ENCODE measurements at places on chromosomes 1 and 21.
A peak's percentile ranks its signal among the peaks of the same experiment; 100 is the strongest.

GRCh38 chr1:188706742-188707141 lies 1770.9 kb downstream of the BRINP3 start:
- DNase-seq = no peak

DNA sequence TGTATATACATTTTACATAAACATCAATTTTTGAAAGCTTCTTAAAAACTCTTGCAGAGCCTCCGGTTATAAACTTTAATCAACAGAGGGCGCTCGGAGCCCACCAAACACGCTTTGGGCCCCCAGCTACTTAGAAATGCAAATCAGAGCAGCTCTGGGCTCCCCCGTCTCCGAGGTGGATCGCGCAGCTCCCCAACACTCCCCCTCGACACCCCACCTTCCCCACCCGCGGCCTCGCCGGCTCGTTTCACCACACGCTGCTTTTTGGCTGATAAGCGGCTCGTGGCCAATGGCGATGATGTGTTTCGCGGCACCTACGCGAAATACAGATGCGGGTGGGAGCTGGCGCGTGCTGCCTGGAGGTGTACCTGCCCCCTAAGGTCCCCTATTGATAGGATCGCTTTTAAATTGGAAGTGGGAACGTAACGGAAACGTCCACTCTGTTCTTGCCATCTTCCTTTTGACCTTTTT lies 1.7 kb upstream of the KIF26B start:
- peak; percentile 89 for DNase-seq

DNA sequence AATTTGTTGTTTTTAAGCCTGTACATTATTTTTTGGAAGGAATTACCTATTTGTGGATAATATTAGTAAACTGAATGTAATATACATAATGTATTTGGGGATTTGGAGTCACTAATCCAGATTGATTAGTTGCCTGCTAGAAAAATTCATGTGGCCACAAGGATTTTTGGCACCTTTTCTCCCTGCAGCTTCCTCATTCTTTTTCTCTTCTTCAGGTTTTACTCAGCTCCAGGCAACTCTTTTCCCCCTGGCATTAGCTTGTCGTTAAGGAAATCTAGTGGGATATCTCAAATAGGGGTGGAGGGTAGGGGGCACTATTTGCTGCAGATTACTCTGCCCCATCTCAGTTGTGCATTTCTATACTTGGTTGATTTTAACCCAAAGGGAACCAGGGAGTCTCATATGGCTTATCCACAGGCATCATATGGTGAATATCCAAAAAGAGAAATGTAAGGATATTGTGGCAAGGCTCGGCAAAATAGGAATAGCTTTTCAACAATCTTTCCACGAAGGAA lies 203.1 kb downstream of the NFIA start:
- no peak for DNase-seq

GRCh38 chr1:100752791-100753190 lies 33.2 kb downstream of the VCAM1 start:
- no peak for DNase-seq

- no peak for DNase-seq
These were observed 249.4 kb downstream of the PLPP3 start for GRCh38 chr1:56329970-56330369.

DNA sequence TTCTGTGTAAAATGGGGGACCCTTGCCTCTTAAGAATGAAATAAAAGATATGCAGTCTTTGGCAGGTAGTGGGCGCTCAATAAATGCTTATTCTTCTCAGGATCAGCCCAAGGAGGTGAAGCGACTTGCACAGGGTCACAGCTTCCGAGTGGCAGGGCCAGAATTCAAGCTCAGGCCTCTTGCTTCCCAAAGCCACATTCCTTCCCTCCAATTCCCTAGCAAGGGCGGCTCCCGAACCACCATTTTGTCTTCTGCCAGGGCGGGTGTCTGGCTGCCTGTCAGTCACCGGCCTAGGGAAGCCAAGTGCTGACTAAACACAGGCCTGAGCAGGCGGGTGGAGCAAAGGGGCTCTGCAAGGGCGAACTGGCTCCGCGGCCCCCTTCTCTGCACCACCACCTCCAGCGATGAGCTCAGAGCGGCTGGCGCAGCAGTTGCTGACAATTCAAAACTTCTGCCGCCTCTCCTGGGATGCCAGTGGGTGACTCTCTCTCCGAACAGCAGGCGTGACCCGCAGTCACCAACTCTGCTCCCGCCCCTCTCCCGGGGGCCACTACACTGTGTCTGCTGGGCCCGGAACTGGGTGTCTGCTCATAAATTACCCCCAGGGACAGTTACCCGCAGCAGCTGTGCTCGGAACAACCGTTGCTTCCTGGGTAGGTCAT lies 10.8 kb downstream of the GPR3 start:
- peak; percentile 79 for DNase-seq

GRCh38 chr1:6822530-6823359 lies 37.5 kb downstream of the CAMTA1 start:
- DNase-seq = no peak

DNA sequence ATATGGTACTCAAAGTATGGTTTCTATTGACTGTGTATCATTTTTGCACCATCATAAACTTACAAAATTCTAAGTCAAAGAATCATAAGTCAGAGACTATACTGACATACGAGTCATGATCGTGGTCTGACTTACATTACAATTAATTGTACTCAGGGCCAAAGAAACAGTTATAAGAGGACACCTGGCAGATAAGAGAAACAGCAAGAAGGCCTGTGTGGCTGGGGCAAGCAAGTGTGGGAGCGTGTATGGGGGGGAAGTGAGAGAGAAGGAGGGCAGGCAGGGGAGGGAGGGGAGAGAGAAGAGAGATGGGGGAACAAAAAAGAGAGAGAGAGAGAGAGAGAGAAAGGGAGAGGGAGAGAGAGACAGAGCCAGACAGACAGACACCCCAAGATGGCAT lies 70.9 kb downstream of the RERE start:
- peak; percentile 50 for DNase-seq

DNA sequence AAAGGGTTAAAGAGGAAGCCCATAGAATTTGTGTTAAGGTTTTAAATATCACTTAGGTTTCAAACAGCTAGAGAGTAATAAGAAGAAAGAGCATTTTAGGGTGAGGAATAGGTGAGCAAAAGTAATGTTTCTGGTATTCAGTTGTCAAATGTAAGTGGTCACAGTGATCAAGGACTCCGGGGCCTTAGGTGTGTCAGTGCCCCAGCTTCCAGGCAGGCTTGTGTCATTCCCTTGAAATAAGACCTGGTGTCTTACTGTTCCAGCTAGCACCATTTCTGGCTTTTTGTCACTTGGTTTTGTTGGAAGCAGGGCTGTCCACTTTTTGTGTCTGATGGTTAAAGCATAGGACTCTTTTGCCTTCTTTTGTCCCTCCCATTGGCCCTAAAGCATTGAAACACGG lies 69.6 kb downstream of the DYRK1A start:
- no peak for DNase-seq

- DNase-seq = no peak
These were observed 443.4 kb upstream of the C1orf87 start for GRCh38 chr1:60516996-60517395.

GRCh38 chr1:17233675-17234320 lies 15.1 kb upstream of the PADI3 start:
- DNase-seq = peak; percentile 61

- DNase-seq = no peak
These were observed 612.6 kb downstream of the MRPL39 start for GRCh38 chr21:24994717-24995116.

DNA sequence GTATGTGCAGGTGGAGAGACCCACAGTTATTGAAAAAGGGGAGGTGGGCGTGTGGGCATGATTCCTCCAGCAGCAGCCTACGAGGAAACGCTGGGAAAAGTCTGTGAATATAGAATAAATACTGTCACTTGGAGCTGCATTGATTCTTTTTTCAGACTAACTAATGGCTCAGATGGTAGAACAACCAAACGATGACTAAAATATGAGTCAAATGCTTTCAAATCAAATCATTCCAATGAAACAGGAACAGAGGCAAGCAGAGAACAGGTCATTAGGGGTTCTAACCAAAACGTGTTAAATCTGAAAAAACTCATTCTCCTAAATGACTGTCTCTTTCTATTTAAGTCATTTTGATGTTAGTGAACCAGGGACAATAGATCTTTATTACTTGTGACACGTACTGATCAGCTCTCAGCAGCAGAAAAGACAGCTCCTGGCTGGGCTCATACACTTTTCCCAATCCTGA lies 35.1 kb upstream of the SEC16B start:
- DNase-seq = no peak

DNA sequence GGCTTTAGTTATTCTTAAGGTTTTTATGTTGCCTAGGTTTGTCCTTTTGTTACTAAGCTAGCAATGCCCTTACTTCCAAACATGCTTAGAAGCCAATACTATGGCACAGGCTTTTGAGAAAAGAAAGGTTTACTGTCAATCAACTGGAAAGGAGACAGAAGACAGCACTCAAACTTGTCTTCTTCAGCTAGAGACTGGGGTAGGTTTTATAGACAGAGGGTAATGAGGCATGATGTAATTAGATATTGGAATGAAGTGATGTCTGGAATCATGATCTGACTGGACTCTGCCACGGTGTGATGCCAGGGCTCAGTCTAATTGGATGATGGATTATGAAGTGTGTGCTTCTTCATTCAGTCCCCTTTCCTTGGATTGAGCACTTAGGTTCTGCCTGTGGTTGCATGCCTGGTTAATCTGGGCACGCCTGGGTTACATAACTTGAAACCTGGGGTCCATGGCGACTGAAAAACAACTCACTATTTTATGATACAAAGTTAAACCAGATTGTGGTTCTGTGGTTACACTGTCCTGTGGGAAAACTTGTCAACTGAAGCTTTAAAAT lies 625.8 kb downstream of the BRINP3 start:
- DNase-seq = no peak

- no peak for DNase-seq
These were observed 251.5 kb downstream of the PTPRC start for GRCh38 chr1:198890214-198890930.

DNA sequence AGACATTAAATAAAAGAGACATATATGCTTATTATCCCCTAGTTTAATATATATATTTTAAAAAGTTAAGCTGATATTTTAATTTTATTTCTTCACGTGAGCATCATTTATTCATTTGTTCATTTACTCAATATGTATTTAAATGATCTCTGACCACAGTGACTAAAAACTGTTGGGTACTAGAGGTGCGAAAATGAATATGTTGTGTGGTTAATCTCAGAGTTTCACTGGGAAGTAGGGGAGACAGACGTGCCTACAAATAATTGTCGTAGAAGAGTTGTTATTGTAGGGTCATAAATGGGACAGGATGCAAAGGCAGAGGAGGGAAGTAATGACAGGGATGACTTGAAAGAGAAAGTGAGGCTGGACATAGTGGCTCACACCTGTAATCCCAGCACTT lies 213.0 kb upstream of the CACYBP start:
- no peak for DNase-seq

DNA sequence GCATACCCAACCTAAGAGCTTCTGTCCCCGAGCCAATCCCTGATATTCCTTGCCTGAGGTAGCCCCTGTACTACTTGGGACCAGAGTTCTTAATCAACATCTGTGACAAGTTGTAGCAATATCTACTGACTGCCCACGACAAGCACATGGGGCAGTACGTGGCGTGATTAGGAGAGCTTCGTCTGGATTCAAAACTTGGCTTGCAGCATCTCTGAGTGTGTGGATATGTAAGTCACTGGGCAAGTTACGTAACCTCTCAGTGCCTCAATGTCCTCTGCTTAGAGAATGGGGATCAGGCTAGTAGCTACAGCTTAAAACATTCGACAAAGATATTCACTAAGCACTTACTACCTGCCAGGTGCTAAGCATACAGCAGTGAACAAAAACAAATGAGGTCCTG lies 5.0 kb downstream of the HSPG2 start:
- DNase-seq = no peak

- DNase-seq = no peak
These were observed 13.4 kb downstream of the KIF21B start for GRCh38 chr1:201009962-201010645.

GRCh38 chr1:195568389-195568788 lies 1039.9 kb downstream of the KCNT2 start:
- no peak for DNase-seq

DNA sequence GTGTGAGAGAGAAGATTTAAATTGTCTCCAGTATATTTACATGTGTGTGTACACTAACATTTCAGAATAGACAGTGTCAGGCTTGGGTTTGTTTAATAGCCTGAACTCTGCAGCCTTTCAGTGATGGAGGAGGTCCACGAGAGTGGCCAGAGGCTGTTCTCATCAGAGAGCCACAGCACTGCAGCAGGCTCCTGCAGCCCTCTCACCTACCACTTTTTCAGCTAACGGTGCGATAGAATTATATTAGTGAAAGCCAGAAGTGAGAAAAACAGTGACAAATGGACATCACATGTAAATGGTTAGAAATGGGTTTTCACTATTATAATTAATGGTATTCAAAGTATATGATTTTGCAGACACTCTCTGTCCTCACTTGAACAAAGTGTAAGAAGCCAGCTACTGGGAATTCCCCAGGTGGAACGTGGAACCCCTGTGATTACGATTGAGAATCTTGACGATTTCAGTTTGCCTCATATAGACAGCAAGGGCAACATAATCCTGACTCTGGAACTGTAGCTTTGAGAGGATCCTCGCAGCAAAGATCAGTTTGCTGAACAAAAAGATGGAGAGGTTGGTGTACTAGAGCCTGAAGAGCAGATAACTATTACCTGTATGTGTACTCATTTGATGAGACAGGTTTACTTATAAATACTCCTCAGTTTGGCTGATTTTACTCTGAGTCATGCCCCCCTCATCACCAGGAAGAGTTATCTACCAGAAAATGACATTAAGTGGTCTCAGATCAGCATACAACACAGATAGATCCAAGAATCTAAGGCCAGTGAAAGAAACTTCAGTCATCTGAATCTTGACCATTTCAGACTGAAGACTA lies 31.4 kb downstream of the IFI16 start:
- DNase-seq = no peak

DNA sequence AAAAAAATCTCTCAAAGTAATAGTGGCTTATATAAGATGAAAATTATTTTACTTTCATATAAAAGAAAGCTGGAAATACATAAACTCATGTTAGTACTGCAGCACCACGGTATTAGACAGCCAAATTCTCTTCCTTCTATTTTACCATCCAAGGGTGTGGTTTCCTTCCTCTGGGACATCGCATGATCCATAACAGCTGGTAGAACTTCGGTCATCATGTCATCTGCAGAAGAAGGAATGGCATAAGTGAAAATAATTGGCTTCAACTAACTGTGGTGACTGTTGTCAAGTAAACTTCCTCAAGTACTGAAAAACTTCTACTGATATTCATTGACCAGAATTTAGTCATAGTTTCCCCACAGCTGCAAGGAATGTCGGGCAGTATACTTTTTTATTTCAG lies 28.3 kb upstream of the IFI44L start:
- DNase-seq = no peak

GRCh38 chr1:231315887-231316286 lies 21.8 kb downstream of the EXOC8 start:
- DNase-seq = peak; percentile 67

- no peak for DNase-seq
These were observed 121.9 kb downstream of the MATN1 start for GRCh38 chr1:30601316-30602085.

GRCh38 chr1:115283681-115284146 lies 54.3 kb downstream of the NGF start:
- DNase-seq = no peak

DNA sequence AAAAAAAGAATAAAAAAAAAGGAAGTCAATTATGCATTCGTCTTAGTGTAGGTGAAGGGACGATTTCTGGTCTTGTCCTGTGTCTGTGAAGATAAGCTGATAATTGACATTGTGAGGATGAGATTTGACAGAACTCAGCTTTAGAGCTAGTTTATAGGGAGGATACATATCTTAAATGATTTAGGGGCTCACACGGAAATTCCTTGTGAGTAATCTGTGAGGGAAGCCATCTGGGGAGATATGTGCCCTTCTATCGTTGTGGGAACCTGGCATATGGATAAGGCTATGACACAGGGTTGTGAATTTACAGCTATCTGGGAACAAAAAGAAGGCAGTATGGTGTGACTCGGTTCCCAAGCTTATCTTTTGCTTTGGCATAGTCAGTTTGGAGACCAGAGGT lies 71.1 kb downstream of the RABGAP1L start:
- no peak for DNase-seq

Data from hematopoietic multipotent progenitor cell (in vitro differentiated cells).